SW480 (cell line): ENCODE measurements at places on chromosomes 2 and 18.

GRCh38 chr2:54986264-54986663, 64.0 kb downstream of the RTN4 start:
- no peak for DNase-seq

DNA sequence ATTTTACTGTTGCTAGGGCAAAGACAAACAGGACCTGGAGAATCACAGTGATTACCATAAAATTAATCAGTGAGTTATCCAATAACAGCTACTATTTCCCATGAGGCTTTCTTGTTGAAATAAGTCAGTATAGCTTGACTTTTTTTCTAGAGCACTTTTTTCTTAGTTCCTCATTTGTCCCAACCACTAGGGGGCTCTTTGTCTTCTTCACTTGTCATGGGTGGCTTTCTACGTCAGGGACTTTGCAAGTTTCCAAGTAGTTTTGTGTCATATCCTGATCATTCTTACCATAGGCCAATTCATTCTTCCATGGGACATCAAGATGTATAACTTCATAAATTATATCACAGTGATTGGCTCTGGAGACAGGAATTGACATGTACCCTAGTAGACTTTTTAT, 1019.6 kb upstream of the PIK3C3 start:
- DNase-seq, result peak; percentile 5

DNA sequence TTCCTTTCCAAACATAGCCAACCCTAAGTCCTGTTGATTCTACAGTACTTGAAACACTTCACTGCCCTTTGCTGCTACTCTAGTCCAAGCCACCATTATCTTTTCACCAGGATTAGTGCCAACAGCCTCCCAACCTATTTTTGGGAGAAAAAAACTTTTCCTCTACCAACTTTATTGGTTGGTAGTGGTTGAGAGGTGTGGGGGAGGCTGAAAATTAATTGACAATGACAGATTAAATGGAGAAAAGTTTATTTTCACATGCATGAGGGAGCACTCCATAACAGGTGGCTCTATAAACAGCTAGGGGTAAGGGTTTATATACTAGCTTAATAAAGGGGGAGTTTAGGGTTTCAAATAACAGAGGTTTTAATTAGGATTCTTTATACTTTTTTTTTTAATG, 37.8 kb upstream of the ITPRID2 start:
- DNase-seq, result no peak

GRCh38 chr18:62420151-62420512, 95.0 kb downstream of the TNFRSF11A start:
- DNase-seq, result peak; percentile 28

GRCh38 chr2:180240774-180241173, 233.7 kb upstream of the CWC22 start:
- DNase-seq, result no peak

DNA sequence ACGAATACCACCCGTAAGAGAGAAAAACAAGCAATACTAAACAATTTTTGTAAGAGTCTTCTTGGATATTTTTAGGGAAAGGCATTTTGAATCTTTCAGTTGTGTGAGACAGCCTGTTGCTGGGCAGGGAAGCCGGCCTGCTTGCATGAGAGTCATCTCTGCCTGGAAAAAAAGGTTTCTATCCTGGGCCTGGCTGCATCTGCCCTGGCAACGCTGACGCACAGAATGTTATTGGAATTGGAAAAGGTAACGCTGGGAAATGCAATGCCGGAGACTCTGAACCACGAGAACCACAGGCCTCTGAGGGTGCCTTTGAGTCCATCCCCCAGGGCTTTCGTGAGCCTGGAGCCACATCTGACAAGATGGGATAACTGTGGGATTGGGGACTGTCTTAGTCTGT, 17.9 kb upstream of the NPAS2 start:
- DNase-seq, result peak; percentile 72

GRCh38 chr2:44840503-44840850, 101.0 kb upstream of the SIX3 start:
- no peak for DNase-seq

GRCh38 chr18:4888251-4889040, 308.6 kb downstream of the AKAIN1 start:
- no peak for DNase-seq

- no peak for DNase-seq
These were observed 8.1 kb upstream of the ITPRIPL1 start for GRCh38 chr2:96316999-96317398.

DNA sequence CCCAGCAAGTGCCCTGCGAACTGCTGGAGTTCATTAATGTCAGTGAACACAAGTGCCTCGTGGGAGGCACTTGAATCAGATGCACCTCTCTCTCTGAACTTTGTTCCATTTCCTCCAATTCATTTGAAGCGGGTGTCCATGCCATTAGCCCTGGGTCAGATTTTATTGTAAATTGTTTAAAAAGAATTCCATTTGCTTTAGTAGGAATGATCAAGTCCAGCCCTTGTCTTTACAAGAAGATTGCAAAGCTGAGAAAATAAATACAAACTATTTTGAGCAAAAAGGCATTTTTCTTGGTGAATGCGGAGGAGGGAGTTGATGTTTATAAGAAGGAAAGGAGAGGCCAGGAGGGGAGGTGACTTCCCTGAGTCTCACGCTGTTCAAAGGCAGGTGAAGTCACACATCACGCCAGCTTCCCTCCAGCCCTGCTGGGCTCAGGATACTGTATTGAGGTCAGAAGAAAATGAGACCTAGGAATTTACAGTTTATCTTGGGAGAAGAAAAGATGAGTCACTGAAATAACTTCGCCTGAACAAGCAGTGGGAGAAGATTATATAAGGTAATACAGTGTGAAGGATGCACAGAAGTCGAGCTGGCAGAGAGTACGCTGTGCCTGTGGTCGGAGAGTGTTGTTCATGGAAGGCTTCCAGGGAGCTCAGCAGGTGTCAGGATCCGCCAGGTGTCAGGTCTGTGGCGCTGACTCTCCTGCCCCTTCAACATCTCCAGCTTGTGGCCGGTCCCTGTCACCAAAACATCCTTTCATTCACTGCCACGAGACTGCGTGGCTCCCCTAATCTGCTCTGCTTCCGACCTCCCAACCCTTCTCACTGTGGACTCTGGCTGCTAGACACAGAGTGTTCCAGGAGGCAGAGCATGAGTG, 36.5 kb downstream of the EFR3B start:
- peak; percentile 95 for DNase-seq

DNA sequence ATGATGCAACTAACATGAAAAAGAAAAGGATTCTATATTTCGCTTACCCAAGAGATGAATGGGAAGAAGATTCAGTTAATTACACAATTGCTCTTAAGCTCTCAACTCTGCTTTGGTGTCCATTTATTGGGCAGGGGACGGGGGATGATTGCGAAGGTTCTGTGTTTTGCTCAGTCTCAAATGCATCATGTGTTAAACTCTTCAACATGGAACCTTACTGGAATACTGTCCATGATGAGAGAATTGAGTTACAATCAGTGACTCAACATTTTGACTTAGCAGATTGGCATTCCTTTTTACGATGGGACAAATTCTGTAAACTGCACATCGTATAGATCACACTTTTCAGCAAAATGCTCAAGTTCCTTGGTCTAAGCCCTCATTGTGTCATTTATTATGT, 135.6 kb downstream of the RBMS1 start:
- no peak for DNase-seq

DNA sequence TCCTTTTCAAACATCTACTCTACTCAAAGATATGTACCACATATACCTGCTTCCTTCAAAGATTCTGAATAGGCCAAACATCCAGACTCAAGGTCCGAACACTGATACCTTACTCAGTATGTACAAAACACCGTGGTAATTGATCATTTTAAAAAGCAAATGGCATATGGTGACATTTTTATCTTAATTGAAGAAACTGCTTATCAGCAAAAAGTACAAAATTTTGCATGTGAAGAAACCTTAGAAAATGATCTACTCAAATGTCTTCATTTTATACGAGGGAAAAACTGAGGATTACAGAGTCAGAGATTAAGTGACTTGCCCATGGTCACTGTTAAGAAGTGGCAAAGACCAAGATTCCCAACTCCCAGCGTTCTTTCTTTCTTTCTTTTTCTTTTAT, 133.0 kb downstream of the CACNB4 start:
- no peak for DNase-seq

DNA sequence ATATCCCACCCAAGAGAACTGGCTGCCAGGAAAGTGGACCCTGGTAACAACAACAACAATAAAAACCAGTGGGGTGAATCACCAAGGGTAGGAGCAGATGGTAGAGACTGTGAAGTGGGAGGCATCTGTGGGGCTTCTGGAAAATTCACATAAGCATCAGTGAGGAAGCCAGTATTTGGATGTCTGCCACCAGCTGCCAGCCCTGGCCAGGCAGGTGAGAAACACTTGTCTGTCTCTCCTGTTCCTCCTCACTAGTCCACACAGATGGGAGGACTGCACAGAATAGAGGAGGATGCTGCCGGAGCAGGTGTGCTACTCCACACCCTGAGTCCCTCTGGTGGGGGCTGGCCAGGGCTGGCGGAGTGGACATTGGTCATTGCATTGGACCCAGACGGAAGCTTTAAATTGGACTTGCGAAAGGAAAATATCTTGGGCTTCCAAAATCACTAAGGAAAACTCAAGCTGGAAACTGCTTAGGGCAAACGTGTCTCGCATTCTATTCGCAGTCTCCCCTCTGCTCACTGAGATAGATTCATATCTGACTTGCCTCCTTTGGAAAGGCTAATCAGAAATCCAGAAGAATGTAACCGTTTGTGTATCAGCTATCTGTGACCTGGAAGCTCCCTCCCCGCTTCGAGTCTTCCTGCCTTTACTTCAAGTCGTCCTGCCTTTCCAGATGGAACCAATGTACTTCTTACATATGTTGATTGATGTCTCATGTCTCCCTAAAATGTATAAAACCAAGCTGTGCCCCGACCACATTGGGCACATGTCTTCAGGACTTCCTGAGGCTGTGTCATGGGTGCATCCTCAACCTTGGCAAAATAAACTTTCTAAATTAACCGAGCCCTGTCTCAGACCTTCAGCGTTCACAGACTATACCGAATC, 69.1 kb downstream of the NAB1 start:
- no peak for DNase-seq

GRCh38 chr2:119301413-119301812, 65.2 kb downstream of the C2orf76 start:
- DNase-seq, result no peak

DNA sequence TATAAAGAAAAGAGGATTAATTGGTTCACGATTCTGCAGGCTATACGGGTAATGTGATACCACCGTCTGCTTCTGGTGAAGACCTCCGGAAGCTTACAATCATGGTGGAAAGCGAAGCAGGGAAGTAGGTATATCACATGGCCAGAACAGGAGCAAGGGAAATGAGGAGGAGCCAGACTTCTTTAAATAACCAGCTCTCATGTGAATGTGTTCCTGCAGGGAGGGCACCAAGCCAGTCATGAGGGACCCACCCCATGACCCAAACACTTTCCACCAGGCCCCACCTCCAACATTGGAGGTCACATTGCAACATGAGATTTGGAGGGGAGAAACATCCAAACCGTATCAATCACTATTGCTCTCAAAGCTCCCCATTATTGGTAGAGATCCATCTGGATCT, 61.8 kb downstream of the EFEMP1 start:
- DNase-seq, result no peak
